CD4-positive, alpha-beta memory T cell (primary cell): ENCODE measurements at places on chromosomes 16 and 17. TPM values are rescaled to one million over a fixed set of nuclear protein-coding genes. Genes with fewer than 3 reads are reported as not detected.

DNA sequence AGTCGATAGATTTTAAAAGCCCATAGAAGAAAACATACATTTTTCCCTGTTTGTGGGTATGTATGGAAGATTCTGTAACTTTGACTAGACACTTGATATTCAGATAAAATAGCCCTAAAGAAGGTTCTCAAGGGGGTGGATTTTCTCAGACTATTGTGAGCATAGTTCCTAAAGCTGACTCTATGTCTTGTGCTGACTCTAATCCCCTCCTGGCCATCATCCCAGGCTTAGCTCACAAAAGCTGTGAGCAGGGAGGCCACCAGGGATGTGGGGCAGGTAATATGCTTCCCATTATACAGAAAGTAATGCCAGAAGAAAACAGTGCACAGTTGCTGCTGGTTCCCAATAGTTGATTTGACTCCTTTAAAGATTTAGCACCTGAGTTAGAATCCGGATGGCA, 32.0 kb downstream of the CDH13 start:
- no peak overlapping the region for H3K4me3 ChIP-seq
- no peaks in the 10 kb centered on the region for H3K27me3 ChIP-seq
- H3K27ac ChIP-seq = no peak overlapping the region
- DNase-seq = no peak
- no peaks in the 10 kb centered on the region for H3K36me3 ChIP-seq
- peaks cover 71% of the 10 kb centered on the region for H3K4me1 ChIP-seq

Gene SPNS2
- total RNA-seq = 0.11 TPM

DNA sequence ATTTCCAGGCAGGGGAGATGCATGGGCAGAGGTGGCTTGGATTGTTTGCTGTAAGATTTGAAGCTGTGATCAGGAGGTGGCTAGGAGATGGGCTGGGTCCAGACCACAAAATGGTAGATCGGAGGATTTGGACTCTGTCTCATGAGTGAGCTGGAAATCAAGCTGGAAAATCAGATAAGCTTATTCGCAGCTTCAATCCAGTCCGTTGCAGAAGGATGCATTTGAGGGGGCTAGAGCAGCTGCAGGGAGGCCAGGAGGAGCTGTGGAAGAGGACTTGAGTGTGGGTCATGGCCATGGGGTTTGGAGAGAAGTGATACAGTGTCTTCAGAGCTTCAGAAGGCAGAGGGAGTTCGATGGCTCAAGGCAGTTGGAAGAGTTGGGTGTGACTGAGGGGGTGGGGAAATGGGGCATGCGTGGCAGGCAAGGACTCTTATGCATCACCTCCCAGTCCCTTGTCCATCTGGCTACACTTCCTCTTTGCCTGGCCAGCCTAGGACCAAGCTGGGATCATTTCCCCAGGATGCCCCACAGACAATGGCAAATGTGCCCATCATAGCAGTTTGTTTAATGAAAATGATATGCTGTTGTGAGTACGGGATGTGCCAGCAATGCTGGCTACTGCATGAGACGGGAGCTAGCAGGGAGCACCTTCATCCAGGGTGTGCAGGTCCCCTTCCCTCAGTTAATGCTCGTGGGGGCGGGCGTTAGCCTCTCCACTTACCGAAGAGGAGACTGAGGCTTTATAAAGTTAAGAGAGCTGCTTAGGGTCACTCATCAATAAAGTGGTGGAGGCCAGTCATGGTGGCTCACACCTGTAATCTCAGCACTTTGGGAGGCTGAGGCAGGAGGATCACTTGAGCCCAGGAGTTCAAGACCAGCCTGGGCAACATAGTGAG, 20.6 kb downstream of the QPRT start:
- H3K4me1 ChIP-seq = peaks cover 34% of the 10 kb centered on the region
- H3K4me3 ChIP-seq = no peak overlapping the region
- H3K27ac ChIP-seq = no peak overlapping the region
- no peak for DNase-seq
- H3K36me3 ChIP-seq = no peaks in the 10 kb centered on the region

GRCh38 chr17:32298721-32299579, 33.3 kb downstream of the RHBDL3 start:
- no peaks in the 10 kb centered on the region for H3K4me1 ChIP-seq
- no peak for DNase-seq
- no peak overlapping the region for H3K4me3 ChIP-seq
- H3K27me3 ChIP-seq = no peaks in the 10 kb centered on the region
- H3K27ac ChIP-seq = no peak overlapping the region
- H3K36me3 ChIP-seq = no peaks in the 10 kb centered on the region

- no peaks in the 10 kb centered on the region for H3K27me3 ChIP-seq
- peak overlapping the region; percentile 94 for H3K27ac ChIP-seq
- peaks cover 30% of the 10 kb centered on the region for H3K4me1 ChIP-seq
- no peak for DNase-seq
- H3K36me3 ChIP-seq = peaks cover 21% of the 10 kb centered on the region
These were observed 709 bp upstream of the ENO3 start for GRCh38 chr17:4950075-4950745.

Gene SCGB1C2
- total RNA-seq = not detected

Gene SBK1
- total RNA-seq = 14.2 TPM

- no peak overlapping the region for H3K27ac ChIP-seq
- no peak for DNase-seq
- H3K36me3 ChIP-seq = no peaks in the 10 kb centered on the region
- no peaks in the 10 kb centered on the region for H3K27me3 ChIP-seq
These were observed 25.7 kb upstream of the ANKRD40CL start for GRCh38 chr17:50793007-50793406.

GRCh38 chr17:57388131-57388725, 131.9 kb downstream of the MSI2 start:
- no peak for DNase-seq
- no peak overlapping the region for H3K4me3 ChIP-seq
- H3K4me1 ChIP-seq = no peaks in the 10 kb centered on the region
- no peak overlapping the region for H3K27ac ChIP-seq
- H3K27me3 ChIP-seq = no peaks in the 10 kb centered on the region
- no peaks in the 10 kb centered on the region for H3K36me3 ChIP-seq

Gene TPSD1
- total RNA-seq = not detected

- H3K27ac ChIP-seq = no peak overlapping the region
- H3K27me3 ChIP-seq = no peaks in the 10 kb centered on the region
- no peaks in the 10 kb centered on the region for H3K36me3 ChIP-seq
- H3K4me3 ChIP-seq = no peak overlapping the region
- H3K4me1 ChIP-seq = peaks cover 6% of the 10 kb centered on the region
- no peak for DNase-seq
These were observed 91.8 kb downstream of the YPEL2 start for GRCh38 chr17:59423137-59423724.

GRCh38 chr16:53309457-53309856, 124.8 kb upstream of the RBL2 start:
- DNase-seq = no peak
- H3K27ac ChIP-seq = no peak overlapping the region
- H3K27me3 ChIP-seq = no peaks in the 10 kb centered on the region
- no peaks in the 10 kb centered on the region for H3K4me1 ChIP-seq
- peaks cover 8% of the 10 kb centered on the region for H3K36me3 ChIP-seq

GRCh38 chr16:82655720-82656490, 29.1 kb downstream of the CDH13 start:
- peaks cover 98% of the 10 kb centered on the region for H3K4me1 ChIP-seq
- no peak overlapping the region for H3K4me3 ChIP-seq
- H3K36me3 ChIP-seq = no peaks in the 10 kb centered on the region
